ENCODE measurements at places on chromosomes 13 and 19. TPM values are rescaled to one million over a fixed set of nuclear protein-coding genes. Genes with fewer than 3 reads are reported as not detected.

Gene KLF1
- polyA plus RNA-seq = 0.08 TPM

Gene ZNF613
- polyA plus RNA-seq = 4.3 TPM

Gene RFPL4AL1
- polyA plus RNA-seq = not detected

Gene HSPB6
- 657 TPM for polyA plus RNA-seq

- no peak for DNase-seq
These were observed 278.8 kb downstream of the TSHZ3 start for GRCh38 chr19:31070146-31071065.

DNA sequence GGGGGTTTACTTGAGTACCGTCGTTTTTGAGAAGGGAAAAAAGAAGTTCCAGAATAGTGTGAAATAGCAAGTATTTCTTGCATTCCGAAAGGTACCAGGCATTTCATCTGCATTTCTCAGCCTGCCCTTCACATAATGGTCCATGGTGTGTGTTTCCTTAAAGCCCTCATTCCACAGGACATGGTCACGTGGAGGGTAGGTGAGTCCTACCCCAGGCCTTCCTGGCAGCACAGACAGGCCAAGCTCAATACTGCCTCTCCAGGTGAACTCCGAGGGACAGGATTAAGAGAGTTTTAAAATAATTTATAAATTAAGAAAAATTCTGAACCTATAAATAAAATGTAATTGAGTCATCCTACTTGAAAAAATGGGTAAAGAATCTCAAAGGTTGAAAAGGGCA is 64.7 kb downstream of the TNFRSF19 start:
- no peak for DNase-seq

DNA sequence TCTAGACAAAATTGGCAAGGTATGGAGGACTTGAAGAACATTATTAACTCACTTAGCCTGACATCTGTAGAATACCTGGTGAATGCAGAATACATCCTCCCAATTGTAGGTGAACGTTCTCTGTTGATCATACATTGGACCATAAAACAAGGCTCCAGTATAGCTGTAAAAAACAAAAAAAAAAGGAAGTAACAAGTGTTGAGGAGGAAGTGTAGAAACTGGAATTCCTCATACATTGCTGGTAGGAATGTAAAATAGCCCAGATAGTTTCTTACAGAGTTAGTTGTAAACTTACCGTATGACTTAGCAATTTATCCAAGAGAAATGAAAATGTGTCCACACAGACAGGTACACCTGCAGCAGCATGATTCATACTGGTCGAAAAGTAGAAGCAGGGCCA is 44.8 kb downstream of the TSSK6 start:
- no peak for DNase-seq

GRCh38 chr13:51688937-51689662 is 104.8 kb downstream of the WDFY2 start:
- no peak for DNase-seq

DNA sequence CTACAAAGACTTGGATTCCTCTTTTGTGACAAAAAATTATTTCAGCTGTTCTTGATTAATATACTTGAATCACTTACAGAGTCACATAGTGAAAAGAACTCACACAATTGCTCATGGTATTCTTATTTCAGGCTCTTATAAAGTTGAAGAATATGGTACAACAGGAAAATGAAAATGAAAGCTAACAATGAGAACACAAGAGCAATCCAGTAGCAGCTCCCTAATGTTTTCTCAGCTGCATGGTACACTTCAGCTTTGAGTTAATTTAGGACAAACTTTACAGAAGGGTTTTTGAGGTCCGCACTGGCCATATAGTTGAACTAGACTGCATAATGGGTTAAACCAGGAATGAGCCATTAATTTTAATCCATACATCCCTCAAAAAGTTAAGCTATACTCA is 1261.8 kb downstream of the SLITRK5 start:
- no peak for DNase-seq

DNA sequence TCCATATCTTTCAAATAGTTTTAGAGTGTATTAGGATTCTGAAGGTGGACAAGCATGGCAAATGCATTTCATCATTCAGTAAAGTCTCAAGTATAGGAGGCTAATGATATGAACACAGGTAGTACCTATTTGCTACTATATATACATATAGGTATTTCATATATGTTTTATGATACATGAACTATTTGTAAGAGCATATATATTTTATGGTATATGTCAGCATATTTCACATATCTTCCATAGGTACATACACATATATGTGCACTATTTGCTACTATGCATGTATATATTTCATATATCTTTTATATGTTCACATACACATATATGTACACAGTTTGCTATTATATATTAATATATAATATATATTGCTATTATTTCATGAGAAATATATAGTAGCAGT is 1291.7 kb upstream of the MIR17HG start:
- DNase-seq = no peak

DNA sequence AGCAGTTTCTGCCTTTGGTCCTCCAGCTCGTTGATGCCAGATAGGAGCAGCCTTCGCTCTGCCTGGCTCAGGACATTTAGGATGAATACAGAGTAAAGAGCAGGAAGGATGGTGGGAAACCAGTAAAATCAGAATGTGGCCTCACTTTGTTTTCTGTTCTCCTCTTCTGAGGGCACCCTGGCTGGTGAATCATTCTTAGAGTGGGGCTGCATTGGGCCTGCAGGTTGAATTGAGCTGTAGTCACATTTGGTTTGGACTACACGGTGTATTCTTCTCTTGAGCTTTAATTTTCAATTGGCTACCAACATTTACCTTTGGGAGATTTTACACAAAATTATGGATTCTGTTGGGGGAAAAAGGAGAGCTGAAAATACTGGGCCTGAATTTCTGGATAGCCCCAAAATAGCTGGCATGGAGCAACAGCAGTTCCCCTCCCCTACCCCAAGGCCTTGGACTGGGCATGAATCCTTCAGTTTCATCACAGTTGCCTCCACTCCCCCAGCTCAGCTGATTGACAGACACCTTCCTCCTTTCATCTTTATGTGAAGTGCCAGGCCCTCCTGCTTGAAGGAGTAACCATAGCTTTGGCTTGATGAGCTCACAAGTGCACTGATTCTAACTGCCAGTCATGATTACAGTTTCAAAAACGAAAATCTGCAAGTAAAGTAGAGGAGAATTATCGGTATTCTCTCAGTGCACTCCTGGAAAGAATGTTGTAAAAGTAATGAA is 24.3 kb downstream of the ERCC5 start:
- no peak for DNase-seq
